ENCODE measurements at places on chromosomes 1 and 21. TPM values are rescaled to one million over a fixed set of nuclear protein-coding genes. Genes with fewer than 3 reads are reported as not detected.

DNA sequence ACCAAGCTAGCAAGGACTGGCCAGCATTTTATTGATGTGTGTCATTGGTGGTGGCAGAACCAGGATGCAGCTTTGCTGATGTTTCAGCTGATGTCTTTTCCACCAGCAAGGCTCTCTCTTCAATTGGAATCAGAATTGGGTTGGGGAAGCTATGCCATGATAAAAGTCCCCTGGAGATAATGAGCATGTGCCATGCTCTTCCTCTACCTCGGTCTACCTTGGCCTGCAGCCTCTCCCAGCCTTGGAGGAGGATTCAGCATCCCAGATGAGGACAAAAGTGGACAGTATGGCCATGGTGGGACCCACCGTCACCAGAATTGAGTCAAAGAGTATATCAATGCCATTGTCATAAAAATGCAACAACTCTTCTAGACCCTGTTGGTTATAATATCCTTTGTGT lies 8.6 kb downstream of the AVPR1B start:
- no peak overlapping the region for H3K4me3 ChIP-seq
- no peaks in the 10 kb centered on the region for H3K27me3 ChIP-seq
- no peaks in the 10 kb centered on the region for H3K36me3 ChIP-seq
- no peak overlapping the region for H3K27ac ChIP-seq

GRCh38 chr1:204283711-204284651 lies 70.2 kb upstream of the GOLT1A start:
- H3K4me1 ChIP-seq: peaks cover 36% of the 10 kb centered on the region
- H3K4me3 ChIP-seq: no peak overlapping the region
- H3K27ac ChIP-seq: no peak overlapping the region
- peak; percentile 59 for DNase-seq
- H3K27me3 ChIP-seq: no peaks in the 10 kb centered on the region

DNA sequence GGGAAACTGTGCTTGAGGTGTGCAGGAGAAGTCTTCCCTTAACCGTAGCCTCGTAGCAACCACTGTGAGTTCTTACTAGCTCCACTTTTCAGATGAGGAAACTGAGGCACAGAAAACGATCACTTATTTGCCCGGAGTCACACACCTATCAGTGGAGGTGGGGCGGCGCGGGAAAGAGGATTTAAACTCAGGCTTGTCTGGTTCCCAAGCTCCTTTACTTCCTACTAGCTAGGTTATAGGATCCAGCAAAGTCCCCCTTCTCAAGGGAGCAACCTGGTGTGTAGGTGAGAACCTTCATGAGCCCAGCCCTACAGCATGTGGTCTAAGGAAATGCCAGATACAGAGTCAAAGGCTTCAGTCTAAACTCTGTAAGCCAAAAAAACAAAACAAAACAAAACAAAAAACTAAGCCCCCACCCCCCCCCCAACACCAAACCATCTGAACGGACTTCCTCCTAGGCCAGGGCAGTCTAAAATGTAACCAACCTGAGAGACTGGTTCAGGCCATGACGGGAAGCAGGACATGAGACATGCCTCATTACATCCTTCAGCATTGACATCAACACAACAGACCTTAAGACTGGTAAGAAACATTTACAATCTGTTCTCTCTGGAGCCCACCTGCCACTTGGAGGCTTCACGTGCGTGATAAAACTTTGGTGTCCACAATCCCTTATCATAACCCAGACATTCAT lies 709 bp upstream of the FBXO42 start:
- DNase-seq: peak; percentile 35
- peaks cover 38% of the 10 kb centered on the region for H3K4me1 ChIP-seq

DNA sequence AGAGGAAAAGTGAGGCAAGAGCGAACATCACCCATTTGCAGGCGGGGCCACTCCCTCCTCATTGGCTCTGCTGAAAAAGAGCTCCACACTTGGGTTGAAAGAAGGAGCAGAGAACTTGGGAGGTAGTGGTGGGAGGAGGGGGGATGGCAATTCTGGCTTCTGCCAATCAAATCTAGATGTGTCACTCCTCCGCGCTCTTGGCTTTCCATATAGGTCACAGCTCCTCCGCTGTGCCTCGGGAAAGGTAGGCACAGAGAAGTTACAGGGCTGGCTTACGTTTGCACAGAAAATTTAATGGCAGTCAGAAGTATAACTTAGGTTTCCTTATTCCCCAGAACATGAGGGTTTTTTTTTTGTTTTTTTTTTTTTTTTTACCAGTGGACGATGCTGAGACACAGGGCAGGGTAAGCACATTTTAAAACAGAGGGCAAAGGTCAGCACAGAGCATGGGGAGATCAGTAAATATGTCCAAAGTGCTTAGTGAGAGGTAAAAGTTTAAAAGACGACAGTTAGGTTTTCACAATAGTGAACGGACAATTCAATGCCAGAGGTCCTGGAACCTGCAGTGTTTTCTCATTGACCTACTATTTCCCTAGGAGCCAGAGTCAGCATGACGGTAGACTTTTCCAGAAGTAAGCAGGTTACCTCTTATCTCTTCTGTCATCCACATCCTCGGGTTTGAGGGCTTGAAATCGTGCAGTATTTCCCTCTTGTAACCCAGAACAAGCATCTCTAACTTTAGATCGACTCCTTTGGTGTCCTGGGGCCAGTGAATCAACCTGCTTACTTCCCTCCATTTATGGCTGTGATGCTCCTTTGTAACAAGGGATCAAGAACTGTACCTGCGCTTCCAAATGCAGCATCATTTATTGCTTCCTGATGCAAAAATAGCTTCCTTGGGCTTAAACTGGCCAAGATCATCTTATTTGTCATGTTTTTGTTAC lies 258.9 kb upstream of the PROX1 start:
- H3K36me3 ChIP-seq: no peaks in the 10 kb centered on the region
- no peak overlapping the region for H3K4me3 ChIP-seq
- no peaks in the 10 kb centered on the region for H3K27me3 ChIP-seq
- peaks cover 11% of the 10 kb centered on the region for H3K4me1 ChIP-seq
- DNase-seq: no peak

DNA sequence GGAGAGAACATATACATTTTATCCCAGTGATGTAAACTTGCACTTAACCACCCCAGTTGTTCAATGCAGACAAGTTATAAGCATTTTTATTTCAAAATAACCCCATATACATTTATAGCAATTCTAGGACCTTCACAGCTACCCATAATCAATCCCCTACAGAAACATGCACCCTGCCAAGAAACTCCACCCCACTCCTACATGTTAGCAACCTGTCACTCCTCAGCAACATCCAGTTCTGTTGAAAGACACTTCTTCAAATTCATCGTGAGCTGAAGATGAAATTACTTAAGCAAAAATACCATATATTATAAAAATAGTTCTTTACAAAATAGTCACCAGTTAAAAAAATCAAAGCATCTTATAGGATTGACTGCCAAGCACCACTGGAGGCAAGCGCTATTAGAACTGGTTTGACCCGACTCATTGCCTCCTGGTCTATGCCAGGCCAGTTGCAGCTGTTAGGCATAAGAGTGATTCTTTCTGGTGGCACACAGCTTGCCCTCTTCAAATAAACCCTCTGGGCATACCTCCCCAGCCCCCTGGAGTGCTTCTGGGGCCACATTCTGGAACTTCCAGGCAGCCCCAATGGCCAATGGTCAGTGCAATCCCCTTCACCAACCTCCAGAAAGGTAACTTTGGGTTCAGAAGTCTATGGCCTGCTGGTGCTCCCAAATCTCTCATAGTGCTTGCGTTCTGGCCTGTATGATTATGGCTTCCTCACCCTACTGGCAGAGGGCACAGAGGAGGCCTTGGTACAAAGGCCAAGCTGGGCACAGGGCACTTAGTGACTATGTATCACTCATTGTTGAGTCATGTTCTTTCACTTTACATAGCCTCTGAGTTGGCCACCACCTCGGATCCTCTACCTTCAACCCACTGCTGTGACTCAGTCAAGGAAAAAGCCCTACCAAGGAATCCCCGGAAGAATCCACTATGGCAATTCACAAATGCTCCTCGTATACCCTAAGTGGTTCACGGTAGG lies 72.2 kb upstream of the RALGPS2 start:
- H3K27ac ChIP-seq: no peak overlapping the region
- H3K27me3 ChIP-seq: no peaks in the 10 kb centered on the region
- H3K36me3 ChIP-seq: no peaks in the 10 kb centered on the region
- H3K4me3 ChIP-seq: no peak overlapping the region

RNF19B gene
- total RNA-seq: 23.5 TPM

- H3K27ac ChIP-seq: no peak overlapping the region
- no peaks in the 10 kb centered on the region for H3K36me3 ChIP-seq
- peaks cover 14% of the 10 kb centered on the region for H3K4me1 ChIP-seq
- H3K27me3 ChIP-seq: no peaks in the 10 kb centered on the region
- H3K4me3 ChIP-seq: no peak overlapping the region
These were observed 104.4 kb upstream of the UBE2U start for GRCh38 chr1:64098846-64099582.
